ENCODE measurements at places on chromosomes 5 and 9.
A peak's percentile ranks its signal among the peaks of the same experiment; 100 is the strongest.

GRCh38 chr9:101465326-101465915, 29.8 kb upstream of the ALDOB start:
- peak; percentile 88 for DNase-seq

- DNase-seq, result no peak
These were observed 3.5 kb downstream of the PAIP1 start for GRCh38 chr5:43553381-43553780.

DNA sequence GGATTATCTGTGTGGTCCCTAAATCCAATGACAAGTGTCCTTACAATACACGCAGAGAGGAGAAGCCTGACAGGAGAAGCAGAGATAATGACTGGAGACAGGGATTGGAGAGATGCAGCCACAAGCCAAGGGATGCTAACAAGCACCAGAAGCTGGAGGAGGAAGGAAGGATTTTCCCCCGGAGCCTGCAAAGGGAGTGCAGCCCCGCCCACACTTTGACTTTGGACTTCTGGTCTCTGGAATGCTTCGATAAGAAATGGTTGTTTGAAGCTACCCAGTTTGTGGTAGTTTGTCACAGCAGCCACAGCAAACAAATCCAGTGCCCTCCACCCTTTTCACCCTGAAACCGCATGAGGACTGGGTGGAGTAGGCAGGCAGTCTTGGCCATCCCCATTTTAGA, 77.2 kb upstream of the BOD1 start:
- DNase-seq, result no peak

GRCh38 chr9:127390563-127390962, 6.4 kb upstream of the SLC2A8 start:
- no peak for DNase-seq

- peak; percentile 28 for DNase-seq
These were observed 1.4 kb downstream of the ZFR start for GRCh38 chr5:32443145-32443540.

DNA sequence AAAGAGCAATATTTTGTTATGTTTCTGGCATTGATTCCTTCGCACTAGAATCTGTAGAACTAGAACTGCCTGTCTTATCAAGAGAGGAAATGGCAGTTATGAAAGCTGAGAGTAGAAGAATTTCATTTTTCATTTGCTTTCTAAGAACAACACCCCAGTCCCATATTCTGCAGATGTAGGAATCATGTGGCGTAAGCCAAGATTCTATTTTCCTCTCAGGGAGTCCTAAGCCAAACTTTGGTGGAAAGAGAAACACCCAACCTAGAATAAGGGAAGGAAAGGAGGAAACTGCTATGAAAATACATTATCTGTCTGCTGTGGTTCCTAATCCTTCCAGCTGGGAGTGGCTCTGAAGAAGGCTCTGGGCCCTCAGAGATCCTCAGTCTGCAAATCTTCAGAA, 1176.9 kb upstream of the C9orf72 start:
- no peak for DNase-seq

DNA sequence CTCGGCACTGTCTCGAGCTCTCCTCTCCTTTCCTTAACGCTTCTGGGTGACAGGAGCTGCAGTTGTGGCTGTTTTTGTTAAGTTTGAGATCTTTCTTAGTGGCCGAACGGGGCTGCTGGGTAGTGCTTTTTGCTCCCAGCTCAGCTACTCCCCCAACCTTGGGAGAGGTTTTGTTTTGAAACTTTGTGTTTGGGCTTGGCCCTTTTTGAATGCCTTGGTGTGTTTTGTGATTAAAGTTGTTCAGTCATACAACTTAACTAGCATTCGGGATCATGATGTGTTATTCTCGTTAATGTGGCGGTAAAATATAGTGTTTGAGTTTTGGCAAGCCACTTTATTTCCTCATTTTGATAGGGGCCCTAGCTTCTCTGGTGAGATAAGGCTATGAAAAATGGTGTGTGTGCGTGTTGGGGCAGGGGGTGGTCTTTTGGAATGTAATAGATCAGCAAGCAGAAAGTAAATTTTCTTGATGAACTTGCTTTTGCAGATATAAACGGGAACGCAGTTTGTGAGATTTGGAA, 1.1 kb downstream of the KDM3B start:
- DNase-seq, result peak; percentile 71

- DNase-seq, result no peak
These were observed 740.2 kb upstream of the ZNF608 start for GRCh38 chr5:125486634-125487033.

DNA sequence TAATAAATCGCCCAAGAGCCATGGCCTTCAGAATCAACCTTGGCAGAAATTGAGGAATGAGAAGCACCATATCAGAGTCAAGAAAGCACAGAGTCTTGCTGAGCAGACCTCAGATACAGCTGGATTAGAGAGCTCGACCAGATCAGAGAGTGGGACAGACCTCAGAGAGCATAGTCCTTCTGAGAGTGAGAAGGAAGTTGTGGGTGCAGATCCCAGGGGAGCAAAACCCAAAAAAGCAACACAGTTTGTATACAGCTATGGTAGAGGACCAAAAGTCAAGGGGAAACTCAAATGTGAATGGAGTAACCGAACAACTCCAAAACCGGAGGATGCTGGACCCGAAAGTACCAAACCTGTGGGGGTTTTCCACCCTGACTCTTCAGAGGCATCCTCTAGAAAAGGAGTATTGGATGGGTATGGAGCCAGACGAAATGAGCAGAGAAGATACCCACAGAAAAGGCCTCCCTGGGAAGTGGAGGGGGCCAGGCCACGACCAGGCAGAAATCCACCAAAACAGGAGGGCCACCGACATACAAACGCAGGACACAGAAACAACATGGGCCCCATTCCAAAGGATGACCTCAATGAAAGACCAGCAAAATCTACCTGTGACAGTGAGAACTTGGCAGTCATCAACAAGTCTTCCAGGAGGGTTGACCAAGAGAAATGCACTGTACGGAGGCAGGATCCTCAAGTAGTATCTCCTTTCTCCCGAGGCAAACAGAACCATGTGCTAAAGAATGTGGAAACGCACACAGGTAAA, 4.5 kb downstream of the NFX1 start:
- DNase-seq, result no peak

DNA sequence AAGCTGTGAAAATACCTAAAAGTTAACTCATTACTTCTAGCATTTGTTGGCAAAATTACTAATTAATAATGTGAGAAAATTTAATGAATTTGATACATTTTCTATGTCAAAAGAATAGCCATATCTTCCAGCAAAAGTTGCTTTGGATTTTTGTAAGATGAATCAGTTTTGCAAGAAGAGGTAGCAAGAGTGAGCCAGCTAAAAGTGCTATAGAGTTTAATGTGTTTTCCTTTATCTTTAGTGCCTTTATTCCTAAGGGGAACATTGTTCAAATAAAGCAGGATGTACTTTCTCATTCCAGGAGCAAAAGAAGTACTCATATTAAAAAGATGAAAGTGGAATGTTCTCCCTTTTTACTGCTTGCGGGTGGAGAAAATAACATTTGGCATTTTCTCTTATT, 622.2 kb downstream of the ANXA1 start:
- DNase-seq, result no peak

DNA sequence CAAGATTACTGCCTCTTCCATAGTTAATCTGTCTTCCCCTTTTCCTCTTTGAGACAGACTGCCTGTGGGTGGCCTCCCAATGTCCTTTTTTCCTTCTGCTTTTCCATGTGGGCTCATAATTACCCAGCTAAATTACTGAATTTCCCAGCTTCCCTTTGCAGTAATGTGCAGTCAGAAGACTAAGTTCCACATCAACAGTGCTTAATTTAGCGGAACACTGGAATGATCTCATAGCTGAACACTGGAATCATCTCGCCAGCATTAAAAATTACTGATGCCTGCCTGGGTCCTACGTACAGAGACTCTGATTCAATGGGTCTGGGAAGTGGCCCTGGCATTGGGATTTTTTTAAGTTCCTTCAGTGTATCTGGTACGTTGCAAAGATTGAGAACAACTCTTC, 84.3 kb downstream of the DNAH5 start:
- no peak for DNase-seq

DNA sequence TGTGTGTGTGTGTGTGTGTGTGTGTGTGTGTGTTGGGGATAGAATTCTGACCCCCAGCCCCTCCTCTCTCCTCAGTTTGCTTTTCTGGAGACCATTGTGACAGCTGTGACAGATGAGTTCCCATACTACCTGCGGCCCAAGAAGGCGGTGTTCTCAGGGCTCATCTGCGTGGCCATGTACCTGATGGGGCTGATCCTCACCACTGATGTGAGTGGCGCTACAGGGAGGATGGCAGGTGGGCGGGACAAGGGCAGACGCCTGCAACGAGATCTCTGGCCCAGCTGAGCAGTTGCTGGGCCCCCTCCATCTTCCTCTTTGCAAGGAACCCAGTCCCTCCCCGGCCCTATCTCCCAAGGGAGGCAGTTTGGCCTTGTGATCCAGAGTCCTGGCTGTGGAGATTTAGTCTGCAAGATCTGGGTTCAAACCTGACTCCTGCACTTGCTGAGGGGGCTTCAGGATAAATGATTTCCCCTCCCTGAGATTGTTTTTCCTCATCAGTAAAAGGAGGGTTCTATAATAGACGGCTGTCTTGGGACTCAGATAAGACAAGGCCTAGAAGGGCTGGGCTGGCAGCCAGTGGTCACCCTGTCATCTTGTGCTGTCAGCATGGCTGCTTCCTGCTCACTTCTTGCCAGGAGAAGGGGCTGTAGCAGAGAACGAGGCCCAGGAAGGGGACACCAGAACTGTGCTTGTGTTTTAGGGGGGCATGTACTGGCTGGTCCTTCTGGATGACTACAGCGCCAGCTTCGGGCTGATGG, 14.1 kb downstream of the SLC6A7 start:
- peak; percentile 24 for DNase-seq

DNA sequence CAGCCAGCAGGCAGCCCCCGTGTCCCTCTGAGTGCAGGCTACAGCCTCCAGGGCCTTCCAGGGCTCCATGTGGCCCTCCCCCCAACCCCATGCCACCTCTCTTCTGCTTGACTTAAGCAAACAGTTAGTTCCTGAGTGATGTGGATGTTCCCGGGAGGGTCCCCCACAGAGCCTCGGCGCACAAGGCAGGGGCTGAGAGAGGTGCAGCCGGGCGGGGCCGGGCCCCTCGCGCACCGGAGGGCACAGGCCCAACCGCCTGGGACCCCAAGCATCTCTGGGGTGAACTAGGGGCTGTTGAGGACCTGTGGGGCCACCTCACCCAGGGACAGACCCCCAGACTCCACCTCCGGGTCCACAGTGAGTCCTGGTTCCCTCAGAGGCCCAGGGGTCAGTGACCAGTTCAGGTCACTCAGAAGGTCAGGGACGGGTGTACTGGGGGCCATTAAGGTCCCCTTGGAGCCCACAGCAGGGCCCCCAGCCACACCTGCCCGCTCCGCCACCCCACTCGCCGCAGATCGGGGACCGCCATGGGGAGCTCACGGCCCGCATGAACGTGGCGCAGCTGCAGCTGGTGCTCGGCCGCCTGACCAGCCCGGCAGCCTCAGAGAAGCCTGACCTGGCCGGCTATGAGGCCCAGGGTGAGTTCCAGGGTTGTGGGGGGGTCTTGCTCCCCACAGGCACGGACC, 13.2 kb downstream of the GPSM1 start:
- DNase-seq, result no peak

- DNase-seq, result no peak
These were observed 373 bp upstream of the PHYKPL start for GRCh38 chr5:178232920-178233429.

- DNase-seq, result no peak
These were observed 26.8 kb downstream of the FAM81B start for GRCh38 chr5:95417971-95418370.

DNA sequence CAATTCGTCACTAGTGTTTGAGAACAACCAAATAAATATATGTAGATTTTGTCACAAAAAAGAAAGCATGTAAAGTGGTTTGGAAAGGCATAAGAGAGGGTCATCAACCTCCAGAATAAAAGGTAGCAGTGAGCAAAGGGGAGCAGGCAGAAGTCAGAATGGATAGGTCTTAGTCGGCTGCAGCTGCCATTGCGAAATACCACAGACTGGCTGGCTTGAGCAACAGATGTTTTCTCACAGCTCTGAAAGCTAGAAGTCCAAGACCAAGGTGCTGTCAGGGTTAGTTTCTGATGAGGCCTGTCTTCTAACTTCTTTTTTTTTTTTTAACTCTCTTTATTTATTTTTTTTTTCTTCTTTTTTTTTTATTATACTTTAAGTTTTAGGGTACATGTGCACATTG, 208.1 kb upstream of the PIK3R1 start:
- peak; percentile 86 for DNase-seq

DNA sequence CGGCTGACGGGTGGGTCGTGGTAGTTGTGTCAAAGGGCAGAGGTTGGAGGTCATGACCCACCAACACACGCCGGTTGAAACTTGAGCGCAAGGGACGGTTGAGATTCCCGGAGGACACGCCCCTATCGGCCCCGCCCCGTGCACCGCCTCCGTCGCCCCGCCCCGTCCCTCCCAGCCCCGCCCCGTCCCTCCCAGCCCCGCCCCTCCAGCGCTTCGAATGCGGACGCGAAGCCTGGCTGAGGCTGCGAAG, 226 bp upstream of the RANBP17 start:
- no peak for DNase-seq

DNA sequence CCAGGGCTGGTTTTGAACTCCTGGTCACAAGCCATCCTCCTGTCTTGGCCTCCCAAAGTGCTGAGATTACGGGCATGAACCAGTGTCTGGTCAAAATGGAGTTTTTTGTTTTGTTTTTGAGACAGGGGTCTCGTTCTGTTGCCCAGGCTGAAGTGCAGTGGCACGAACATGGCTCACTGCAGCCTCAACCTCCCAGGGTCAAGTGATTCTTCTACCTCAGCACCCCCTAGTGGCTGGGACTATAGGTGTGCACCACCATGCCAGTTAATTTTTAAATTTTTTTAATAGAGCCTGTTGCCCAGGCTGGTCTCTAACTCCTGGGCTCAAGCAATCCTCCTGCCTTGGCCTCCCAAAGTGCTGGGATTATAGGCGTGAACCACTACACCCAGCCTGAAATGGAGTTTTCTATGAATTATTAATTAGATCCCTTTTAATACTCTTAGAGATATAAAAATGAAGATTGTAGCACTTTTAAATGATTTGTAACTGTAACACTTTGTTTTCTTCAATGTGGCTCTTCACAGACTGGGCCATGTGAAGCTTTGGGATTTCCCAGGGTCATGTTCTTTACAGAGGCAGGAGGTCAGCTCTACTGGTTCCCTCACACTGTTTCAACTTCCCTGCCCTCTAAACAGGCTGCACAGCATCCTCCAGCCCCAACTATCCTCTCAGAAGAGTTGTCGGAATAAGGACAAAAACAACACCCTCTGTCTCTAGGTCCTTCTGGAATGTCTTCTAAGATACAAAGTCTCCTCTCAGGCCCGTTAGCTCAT, 32.7 kb upstream of the SPARC start:
- peak; percentile 68 for DNase-seq

DNA sequence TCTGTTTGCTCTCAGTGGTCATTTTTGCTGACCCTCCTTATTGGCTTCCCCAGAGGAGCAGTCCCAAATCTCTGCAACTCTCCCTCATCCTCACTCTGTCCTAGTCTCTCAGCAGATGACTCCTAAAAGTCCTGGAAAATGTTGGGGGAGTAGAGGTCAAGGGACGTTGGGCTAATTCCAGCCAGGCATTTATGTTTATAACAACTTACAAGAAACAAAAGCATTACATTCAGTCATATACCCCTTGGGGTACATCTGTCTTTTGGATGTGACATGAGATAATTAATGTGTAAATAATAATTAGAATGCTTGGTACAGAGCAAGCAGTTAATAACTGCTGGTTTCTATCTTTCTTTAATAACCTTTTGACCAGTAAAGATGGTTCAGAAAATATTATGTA, 176.2 kb downstream of the YTHDC2 start:
- DNase-seq, result no peak
